ENCODE measurements at places on chromosomes 7 and 10.

DNA sequence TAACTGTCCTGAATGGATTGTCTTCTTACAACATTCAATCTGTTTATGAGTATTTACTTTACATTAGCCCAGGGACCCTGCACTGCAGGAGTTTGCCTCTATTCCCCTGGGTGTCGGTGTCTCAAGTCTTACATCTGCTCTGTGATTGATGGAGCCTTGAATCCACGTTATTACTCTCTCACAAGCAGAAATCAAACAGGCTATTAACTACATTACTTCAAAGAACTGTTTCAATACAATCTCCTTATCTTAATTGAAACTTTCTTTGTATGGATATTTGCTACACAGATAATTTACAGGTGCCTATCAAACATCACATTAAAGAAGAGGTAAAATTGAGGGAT, 3.1 kb upstream of the ARID5B start:
- DNase-seq: peak; percentile 53

GRCh38 chr10:101841826-101842225, 1.8 kb downstream of the KCNIP2 start:
- no peak for DNase-seq

- DNase-seq: no peak
These were observed 31.7 kb downstream of the ASB4 start for GRCh38 chr7:95517458-95517857.

DNA sequence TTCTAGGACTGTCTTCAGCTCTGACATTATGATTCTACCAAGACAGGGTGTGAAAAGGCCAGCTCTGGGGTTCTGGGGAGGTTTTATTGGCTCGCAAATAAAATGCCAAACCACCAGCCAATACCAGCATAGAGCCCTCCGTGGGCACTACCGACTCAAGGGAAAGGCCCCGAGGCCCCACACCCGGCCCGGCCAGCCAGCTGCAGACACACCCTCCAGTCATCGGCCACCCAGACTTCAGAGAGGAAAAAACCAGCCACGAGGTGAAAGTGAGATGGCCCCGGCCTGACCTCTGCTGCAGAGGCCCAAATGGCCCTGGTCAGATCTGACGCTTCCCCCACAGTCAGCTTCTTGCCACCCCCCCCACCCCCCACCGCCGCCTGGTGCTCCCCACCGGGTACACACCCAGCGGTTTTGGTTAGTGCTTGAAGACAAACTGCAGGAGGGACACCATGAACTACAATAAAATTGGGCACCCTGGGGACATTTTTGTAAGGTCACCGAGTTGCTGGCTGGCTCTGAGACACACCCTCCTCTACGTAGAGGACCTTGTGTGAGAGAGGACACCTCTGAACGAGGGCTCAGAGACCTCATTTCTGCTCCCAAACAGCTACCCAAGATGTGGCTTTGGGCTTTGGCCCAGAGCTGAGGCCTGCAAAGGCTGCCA, 79.9 kb downstream of the PRKAG2 start:
- no peak for DNase-seq

GRCh38 chr10:79005126-79005810, 63.5 kb upstream of the ZMIZ1 start:
- no peak for DNase-seq
